ENCODE measurements at places on chromosomes 5 and 9.

- DNase-seq, result no peak
Measured at GRCh38 chr5:149441194-149441753, 62.2 kb upstream of the IL17B start.

DNA sequence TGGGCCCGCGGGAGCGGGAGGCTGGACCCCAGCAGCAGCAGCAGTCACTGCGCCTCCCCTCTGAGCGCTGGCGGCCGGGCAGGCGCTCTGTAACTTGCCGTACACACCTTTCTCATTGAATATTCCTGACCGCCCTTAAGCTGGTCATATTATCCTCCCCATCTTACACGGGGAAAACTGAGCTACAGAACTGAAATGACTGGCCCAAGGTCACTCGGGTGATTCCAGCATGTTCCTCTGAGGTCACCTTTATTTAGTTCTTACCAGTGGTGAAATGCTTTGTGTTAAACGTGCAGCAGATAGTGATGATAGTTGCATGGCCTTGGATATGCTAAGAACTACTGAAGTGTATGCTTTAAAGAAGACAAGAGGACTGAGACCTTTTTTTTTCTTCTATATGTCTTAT, 607 bp downstream of the UQCRQ start:
- DNase-seq, result no peak

- DNase-seq, result no peak
Measured at GRCh38 chr9:14467675-14468374, 153.9 kb upstream of the NFIB start.

DNA sequence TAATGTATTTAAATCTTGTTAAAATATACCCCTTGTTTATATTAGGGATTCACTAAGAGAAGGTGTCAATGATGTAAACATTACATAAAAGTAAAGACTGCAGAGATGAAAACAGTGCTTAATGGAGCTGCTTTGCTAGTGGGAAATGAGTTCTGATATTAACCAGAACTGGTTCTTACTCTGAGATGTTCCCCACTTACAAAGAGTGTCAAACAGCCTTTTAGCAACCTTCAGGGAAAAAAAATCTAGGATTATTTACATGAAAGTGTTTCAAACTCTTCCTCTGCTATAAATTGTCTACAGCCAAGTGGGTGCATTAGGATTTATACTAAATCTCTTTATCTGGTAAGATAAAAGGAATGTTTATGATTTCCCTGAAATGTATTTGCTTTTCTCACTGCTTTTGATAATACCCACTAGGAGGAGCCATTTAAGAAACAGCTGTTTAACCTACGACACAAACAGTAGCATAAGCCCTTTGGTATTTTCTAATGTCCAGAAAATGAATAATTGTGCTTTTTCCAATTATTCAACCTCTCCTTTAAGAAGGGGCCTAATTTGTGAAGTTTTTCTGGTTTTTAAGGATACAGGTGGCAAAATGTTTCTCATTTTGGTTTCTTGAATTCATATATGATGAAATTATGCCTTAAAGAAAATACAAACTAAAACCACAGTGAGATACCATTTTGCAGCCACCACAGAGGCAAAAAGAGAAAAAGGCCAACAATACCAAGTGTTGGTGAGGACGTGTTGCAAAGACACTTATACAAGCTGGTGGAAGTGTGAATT, 186.3 kb downstream of the TLE4 start:
- DNase-seq, result no peak

- no peak for DNase-seq
Measured at GRCh38 chr5:81172710-81173109, 60.4 kb upstream of the CKMT2 start.

DNA sequence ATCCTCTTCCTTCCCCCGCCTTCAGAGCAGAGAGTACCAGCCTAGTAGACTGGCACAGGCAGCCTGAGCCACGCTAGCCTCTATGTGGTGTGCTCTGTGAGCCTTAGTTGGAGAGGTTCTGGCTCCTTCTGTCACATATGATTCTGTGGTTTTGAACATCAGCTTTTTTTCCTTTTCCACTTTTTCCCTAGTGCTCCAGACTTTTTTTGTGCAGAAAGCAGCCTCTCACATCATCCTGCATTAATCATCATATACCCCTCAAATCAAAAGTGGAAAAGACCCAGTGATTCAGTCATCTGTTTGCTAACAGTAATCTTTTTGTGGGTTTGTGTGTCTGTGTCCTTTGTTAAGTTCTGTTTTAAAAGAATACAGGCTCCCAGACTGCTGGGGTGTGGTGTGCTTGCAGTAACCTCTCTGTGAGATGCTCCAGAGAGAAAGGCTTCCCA, 663.9 kb upstream of the RGMB start:
- no peak for DNase-seq

- no peak for DNase-seq
Measured at GRCh38 chr9:69811351-69811868, 9.2 kb upstream of the CFAP95 start.

GRCh38 chr9:33263131-33264002, 1.1 kb downstream of the BAG1 start:
- no peak for DNase-seq

DNA sequence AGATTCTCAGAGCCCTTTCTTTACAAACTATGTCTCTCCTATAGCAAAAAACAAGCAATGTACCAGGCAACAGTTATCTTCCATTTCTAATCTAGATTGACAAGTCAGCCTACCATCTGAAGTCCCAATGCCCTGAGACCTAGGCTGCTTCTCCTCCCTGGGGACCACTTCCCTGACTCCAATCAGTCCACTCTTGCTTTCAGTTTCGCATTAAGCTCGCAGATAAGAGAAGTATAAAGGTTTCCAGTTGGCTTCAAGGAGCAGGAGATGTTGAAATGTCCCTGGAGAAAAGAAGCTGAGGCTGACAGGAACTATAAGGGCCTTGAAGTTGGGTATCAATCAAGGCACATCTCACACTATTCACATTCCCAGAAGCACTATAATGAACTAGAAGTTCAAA, 32.3 kb downstream of the ERP44 start:
- peak; percentile 14 for DNase-seq

GRCh38 chr5:98309785-98310598, 463.5 kb upstream of the RGMB start:
- no peak for DNase-seq

GRCh38 chr5:138141734-138142133, 2.5 kb upstream of the NME5 start:
- no peak for DNase-seq

DNA sequence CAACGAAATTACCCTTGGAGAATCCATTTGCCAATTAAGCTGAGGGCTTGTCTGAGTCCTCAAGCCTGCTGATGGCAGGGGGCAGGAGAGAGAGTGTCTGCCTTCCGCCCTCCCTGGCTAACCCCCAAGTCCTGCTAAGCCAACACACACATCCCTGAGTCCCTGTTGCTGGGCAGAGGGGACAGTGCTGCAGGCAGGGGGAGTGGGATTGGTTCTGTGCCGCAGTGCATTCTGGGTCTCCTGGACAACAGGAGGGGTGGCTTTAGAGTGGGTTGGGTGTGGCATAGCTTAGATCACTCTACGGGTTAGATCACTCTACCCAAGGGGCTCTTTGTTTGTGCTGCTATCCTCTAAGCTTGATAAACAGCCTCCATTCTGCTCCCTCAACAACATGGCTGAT, 427.7 kb downstream of the CDK5RAP2 start:
- no peak for DNase-seq

- DNase-seq, result no peak
Measured at GRCh38 chr9:29659014-29659413, 2085.7 kb upstream of the C9orf72 start.

GRCh38 chr5:145853781-145854376, 18.7 kb upstream of the PRELID2 start:
- no peak for DNase-seq

DNA sequence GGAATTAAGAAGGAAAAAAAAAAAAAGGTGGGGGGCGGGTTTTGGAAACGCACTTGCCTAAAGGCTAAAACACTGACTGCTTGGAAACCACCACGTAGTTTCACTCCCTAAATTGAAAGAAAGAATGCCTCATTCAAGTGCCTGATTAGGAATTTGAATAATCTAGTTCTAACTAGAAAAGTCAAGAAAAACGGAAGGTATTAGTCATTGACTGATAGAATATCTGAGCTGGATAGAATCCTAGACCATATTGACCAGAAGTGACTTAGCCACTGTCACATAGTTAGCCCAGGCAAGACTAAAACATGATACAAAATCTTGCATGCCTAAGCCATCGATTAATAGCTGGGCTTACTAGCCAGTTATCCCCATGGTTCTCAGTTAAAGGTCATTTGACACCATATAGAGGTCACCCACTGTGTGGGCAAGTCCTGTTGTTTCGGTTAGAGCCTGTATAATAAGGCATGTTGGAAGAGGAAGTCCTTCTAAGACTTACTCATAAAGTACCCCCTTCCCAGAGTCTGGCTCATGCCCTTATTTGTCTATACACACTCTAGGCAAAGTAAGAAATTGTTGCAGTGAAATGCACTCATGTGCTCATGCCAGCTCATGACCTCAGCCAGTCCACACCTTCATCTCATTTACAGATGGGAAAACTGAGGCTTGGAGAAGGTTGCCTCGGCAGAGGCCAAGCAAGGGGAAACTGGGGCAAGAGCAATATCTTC, 40.2 kb downstream of the SH3RF2 start:
- DNase-seq, result no peak

- DNase-seq, result no peak
Measured at GRCh38 chr5:103513701-103514100, 48.9 kb downstream of the NUDT12 start.
